ENCODE measurements at places on chromosomes 3 and 15.

- no peak for DNase-seq
Measured at GRCh38 chr3:40851836-40852235, 327.1 kb downstream of the ZNF621 start.

DNA sequence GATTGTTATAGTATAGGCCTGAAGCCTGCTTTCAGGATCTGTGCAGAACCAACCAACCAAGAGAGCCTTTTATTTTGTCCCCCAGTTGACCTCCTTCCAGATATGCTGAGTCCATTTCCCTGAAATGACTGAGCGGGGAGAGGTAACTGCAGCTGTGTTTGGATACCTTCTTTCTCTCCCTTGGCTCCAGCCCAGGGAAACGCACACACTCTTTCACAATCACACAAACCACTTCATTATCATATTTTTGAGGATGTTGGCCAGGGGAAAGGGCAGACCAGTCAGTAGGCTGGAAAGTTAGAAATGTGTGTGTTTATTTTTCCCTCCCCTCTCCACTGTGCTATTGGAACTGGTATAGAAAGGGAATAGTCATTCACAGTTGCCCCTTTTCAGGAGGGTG, 417.7 kb upstream of the TBL1XR1 start:
- DNase-seq = peak; percentile 52

- DNase-seq = no peak
Measured at GRCh38 chr3:10142707-10143560, 1.4 kb downstream of the VHL start.

DNA sequence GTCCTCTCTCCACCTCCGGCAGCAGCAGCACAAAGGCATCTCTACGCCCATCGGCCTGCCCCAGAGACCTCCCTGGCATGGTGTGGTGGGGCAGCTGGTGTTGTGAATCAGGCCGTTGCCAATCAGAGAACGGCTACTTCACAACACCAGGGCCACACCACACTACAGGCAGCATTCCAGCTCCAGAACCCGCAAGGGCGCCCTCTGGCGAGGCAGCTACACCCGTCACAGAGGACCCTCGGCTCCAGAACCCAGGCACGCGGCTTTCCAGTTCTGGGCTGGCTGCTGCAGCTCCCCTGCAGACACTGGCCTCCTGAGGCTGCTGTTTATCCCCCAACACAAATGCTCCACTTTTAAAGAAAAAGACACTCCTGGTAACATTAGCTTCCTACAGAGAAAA, 127.5 kb upstream of the TOPAZ1 start:
- DNase-seq = no peak

GRCh38 chr3:191809326-191809949, 348.5 kb downstream of the PYDC2 start:
- no peak for DNase-seq

- no peak for DNase-seq
Measured at GRCh38 chr3:179670311-179670710, 17.5 kb downstream of the USP13 start.

- DNase-seq = no peak
Measured at GRCh38 chr3:32405155-32405554, 13.5 kb downstream of the CMTM7 start.

GRCh38 chr3:31288641-31289100, 244.1 kb upstream of the STT3B start:
- DNase-seq = no peak

- no peak for DNase-seq
Measured at GRCh38 chr15:79209116-79209515, 73.4 kb upstream of the ANKRD34C start.

DNA sequence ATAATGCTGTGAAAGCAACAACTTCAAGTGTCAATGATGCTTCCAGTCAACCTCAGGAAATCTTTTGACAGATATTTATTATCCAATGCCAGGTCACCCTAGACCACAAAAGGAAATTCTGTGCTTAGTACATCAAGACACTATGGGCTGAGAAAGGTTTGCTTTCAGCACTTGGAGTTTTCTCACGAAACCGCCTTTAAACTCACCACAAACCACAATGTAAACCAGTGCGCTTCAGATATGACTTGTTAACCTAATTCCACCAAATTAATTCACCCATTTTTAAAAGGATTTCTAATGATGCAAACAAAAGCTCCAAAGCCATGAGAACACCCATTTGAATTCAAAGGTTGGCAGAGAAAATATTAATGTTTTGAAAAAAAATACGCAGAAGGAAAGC, 292.9 kb upstream of the NR2F2 start:
- DNase-seq = no peak

GRCh38 chr15:42066764-42067415, 27.5 kb downstream of the PLA2G4D start:
- DNase-seq = no peak

DNA sequence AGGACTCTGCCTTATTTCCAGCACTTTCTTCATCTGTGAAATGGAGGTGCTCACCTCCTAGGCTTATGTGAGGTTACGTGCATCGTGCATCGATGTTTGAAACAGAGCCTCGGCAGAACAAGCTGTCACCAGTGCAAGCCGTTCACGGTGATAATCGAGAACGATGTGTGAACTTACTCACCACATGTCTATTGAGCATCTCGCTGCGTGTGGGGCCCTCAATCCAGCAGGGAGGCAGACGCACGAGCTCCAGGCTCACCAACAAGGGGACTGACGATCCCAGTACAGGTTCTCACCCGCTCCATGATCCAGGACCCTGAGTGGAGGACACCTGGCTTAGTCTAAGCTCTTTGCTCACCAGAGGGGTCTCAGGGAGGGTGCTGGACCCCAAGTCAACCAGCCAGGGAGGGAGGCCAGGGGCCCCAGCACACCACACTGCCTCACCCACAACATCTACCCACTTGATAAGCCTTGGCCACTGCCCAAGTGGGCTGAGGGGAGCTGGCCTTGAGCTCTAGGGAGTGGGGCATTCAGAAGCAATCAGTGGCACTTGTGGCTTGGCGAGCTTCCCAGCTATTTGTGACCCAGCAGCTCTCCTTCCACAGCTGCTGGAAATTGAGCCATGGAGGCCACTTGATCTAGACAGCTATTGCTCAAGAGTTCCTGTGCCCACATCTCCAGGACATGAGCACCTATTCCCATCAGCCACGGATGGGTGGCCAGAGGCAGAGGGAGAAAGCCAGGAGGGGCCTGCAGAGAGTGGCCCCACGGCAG, 34.4 kb upstream of the SLC6A1 start:
- DNase-seq = no peak

DNA sequence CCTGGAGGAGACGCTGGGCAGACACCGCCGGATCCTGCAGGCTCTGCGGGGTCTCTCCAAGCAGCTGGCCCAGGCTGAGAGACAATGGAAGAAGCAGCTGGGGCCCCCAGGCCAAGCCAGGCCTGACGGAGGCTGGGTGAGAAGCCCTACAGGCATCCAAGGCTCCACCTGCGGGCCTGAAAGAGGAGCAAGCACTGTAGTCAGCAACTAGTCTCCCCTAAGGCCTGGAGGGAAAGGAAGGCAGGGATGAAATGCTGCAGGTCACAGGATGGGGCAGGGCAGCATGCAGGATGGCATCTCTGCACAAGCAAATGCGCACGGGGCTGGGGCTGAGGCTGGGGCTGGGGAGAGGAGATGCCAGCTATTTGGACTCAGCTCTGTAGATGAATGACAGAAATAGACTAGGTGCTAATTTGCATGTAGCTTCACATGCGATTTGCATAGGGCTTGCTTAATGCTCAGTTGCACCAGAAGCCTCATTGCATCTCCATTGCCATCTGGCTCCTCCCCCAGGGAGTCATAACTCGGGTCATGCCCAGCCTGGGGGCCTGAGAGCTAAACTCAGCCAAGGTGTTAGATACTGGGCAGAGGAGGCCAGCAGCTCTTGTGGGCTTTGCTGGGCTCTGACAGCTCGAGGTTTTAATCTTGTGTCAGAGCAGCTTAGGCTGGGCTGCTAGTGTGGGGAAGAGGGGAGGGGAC, 5.2 kb upstream of the CPLX3 start:
- DNase-seq = no peak

DNA sequence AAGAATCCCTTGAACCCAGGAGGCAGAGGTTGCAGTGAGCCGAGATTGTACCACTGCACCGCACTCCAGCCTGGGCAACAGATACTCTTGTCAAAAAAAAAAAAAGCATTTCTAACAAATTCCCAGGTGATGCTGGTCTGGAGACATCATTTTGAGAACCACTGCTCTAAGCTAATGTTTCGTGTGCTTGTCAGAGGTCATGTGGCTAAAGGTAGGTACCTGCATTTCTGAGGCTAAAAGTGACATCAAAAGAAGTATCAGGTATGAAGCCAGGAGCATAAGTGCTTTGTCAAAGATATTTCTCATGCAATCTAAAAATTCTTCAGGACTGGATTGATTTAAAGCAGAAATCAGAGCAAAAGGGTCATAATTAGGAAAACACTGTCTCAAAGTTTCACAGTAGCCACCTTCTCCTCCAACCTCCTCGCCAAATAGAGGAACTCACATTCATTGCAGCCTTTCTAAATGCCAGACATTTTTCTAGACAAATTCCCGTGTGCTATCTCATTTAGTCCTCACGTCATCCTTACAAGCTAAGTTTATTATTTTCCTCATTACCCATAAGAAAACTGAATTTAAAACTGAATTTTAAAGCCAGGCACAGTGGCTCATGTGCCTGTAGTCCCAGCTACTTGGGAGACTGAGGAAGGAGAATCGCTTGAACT, 25.7 kb upstream of the GSK3B start:
- DNase-seq = no peak

DNA sequence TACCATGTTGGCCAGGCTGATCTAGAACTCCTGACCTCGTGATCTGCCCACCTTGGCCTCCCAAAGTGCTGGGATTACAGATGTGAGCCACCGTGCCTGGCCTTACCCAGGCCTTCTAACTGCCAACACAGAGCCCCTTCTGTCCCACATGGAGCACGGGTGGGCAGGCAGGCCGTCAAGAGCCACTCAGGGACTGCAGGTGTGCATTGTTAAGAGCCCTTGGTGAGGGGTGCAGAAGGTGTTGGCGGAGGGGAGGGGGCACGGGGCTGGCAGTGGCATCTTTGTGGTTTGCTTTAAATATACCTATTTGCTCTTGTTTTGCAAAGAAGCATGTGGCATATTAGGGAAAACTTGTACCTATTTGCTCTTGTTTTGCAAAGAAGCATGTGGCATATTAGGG, 37.3 kb downstream of the SMAD6 start:
- DNase-seq = no peak

DNA sequence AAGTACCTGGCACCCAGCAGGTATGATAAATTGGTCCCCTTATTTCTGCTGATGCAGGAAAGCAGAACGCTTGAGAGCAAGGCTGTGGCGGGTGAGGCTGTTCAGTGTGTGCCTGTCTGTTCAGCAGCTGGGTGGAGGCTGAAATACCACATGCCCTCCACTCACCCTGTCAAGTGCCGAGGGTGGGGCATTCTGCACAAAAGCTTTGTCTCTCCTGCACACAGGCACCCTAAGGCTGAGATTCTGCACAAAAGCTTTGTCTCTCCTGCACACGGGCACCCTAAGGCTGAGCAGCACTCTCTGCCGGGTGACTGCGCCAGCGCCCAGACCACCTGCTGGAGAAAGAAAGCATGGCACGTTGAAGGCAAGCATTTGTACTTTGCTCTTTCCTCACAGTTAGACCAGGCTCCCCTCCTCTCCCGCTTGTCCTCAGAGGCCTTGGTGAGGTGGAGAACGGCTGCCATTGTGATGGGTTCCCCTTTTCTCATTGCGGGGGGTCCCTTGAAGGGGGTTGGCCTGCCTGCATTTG, 97.5 kb downstream of the BDH1 start:
- DNase-seq = no peak

DNA sequence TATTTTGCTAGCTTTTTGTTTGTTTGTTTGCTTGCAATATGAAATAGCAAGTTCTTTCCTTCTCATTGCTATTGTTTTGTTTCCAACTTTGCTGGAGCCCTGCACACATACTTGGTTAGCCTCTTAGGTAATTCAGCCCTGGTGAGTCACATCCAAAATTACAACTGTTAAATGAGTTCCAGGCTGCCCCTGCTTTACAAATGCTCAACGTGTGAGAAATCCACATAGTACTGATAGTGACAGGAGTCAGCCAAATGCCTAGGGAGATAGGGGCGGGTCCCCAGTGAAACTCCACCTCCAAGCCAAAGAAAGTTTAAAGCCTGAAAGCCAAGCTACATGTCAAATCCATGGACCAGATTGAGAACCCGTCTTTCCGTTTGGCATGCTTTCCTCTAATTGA, 81.3 kb upstream of the RNF7 start:
- no peak for DNase-seq

- no peak for DNase-seq
Measured at GRCh38 chr3:181300033-181300432, 310.5 kb upstream of the DNAJC19 start.

DNA sequence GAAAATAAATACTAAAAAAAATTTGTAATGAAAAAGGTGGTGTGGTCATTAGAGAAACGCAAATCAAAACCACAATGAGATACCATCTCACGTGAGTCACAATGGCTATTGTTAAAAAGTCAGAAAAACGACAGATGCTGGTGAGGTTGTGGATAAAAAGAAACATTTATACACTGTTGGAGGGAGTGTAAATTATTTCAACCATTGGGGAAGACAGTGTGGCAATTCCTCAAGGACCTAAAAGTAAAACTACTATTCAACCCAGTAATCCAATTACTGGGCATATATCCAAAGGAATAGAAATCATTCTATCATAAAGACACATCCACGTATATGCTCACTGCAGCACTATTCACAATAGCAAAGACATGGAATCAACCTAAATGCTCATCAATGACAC, 120.3 kb downstream of the MYO9A start:
- no peak for DNase-seq

DNA sequence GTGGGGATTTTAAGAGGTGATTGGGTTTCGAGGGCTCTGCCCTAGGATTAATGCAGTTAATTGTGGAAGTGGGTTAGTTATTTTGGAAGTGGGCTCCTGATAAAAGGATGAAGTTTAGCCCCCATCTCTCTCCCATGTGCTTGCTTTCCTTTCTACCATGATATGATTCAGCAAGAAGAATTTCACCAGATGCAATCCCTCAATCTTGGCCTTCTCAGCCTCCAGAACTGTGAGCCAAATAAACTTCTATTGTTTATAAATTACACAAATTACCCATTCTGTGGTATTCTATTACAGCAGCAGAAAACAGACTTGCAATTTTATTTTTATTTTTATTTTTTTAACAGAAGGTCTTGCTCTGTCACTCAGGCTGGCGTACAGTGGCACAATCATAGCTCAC, 27.3 kb upstream of the UBE2E1 start:
- DNase-seq = no peak

DNA sequence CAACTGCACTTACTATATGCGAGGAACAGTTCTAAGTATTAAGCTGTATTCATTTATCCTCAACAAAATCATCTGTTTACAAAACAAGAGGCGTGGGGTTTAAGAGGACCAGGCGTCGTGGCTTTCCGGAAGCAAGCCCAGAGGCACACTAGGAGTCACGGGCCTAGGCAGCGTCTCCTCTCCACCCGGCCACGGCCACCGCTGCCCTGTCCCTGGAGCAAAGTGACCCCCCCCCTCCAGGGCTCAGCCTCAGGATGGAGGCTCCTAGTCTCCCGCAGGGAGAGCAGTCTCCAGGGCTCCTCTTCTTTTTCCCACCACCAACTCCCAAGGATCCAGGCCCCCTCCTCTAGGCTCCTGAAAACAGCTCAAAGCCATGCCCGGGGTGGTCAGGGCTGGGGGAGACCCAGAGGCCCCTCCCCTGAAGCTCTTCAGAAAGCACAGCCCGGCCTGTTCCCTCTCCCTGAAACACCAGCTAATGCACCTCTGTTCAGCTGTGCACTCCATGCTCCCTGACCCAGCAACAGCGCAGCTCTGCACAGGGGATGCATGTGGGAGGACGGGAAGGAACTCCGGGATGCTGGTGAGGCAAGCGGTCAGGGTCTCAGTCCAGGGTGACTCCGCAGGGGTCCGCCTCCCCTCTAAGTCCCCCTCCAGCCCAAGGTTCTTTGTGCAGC, 16.8 kb downstream of the TNK2 start:
- no peak for DNase-seq

GRCh38 chr15:51349156-51349844, 7.8 kb downstream of the GLDN start:
- DNase-seq = no peak
